ENCODE measurements at places on chromosomes 11 and 22.

DNA sequence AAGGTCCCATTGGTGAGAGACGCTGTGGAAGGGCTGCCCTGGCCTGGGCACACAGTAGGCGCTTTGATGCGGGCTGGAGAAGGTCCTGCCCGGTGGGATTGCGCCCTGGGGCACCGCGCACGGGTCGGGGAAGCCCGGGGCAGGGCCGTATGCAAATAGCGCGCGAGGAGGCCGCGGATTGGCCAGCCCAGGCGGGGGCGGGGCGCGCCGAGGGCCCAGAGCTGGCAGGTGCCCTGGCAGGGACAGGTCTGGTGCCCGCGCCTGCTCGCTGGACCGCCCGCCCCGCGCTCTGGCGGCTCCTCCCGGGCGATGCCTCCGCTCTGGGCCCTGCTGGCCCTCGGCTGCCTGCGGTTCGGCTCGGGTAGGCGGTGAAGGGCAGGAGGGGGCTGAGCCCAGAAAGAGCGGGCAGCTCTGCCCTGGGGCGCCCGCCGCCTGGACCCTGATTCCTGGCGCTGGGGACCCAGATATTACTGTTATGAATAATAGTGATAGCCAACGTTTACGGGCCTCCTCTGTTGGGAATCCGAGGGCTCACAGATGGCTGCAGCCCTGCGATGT is at the start of gene UPK3A:
Gene UPK3A, plus strand, starts transcription at position 245 of the 558 bp plus-strand sequence. Its CDS starts 65 bp downstream, at position 310.
- no peaks in the 10 kb centered on the region for H3K27me3 ChIP-seq
- H3K4me3 ChIP-seq, result peak within 1 kb of the TSS; percentile 62
- no peaks in the 10 kb centered on the region for H3K4me1 ChIP-seq

DNA sequence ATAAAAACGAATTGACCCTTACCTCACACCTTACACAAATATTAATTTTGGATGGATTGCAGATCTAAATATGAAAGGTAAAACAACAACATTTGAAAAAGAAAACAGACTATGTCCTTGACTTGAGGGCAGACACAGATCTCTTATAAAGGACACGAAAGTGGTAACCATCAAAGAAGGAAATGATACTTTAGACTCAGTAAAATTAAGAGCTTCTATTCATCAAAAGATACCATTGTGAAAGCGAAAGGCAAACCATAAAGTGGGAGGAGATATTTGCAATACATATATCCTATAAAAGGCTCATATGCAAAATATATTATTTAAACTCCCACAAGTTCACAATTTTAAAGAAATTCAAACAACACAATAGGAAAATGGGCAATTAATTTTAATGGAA is 5.0 kb downstream of the HEPACAM start:
- H3K4me3 ChIP-seq, result no peak overlapping the region
- H3K36me3 ChIP-seq, result no peaks in the 10 kb centered on the region
- H3K27me3 ChIP-seq, result no peaks in the 10 kb centered on the region
- H3K4me1 ChIP-seq, result no peaks in the 10 kb centered on the region
- DNase-seq, result no peak

GRCh38 chr11:47886096-47886495 is 37.9 kb upstream of the NUP160 start:
- no peaks in the 10 kb centered on the region for H3K27me3 ChIP-seq
- H3K4me1 ChIP-seq, result no peaks in the 10 kb centered on the region
- DNase-seq, result peak; percentile 39
- no peaks in the 10 kb centered on the region for H3K36me3 ChIP-seq

DNA sequence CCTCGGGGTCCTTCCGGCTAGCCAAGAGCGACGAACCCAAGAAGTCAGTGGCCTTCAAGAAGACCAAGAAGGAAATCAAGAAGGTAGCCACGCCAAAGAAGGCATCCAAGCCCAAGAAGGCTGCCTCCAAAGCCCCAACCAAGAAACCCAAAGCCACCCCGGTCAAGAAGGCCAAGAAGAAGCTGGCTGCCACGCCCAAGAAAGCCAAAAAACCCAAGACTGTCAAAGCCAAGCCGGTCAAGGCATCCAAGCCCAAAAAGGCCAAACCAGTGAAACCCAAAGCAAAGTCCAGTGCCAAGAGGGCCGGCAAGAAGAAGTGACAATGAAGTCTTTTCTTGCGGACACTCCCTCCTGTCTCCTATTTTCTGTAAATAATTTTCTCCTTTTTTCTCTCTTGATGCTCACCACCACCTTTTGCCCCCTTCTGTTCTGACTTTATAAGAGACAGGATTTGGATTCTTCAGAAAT is 1.9 kb upstream of the GCAT start:
- H3K4me3 ChIP-seq, result peak overlapping the region; percentile 83
- H3K27ac ChIP-seq, result peak overlapping the region; percentile 92
- no peak for DNase-seq
- no peaks in the 10 kb centered on the region for H3K27me3 ChIP-seq
- H3K4me1 ChIP-seq, result peaks cover 10% of the 10 kb centered on the region
- H3K36me3 ChIP-seq, result no peaks in the 10 kb centered on the region

GRCh38 chr11:117588166-117588810 is 208.7 kb downstream of the DSCAML1 start:
- no peak overlapping the region for H3K4me3 ChIP-seq
- peaks cover 26% of the 10 kb centered on the region for H3K27me3 ChIP-seq
- no peak overlapping the region for H3K27ac ChIP-seq
- no peaks in the 10 kb centered on the region for H3K4me1 ChIP-seq

- H3K27me3 ChIP-seq, result no peaks in the 10 kb centered on the region
- no peak overlapping the region for H3K27ac ChIP-seq
- peak; percentile 44 for DNase-seq
- H3K36me3 ChIP-seq, result no peaks in the 10 kb centered on the region
Measured at GRCh38 chr22:23831781-23832180, 7.0 kb downstream of the DERL3 start.

DNA sequence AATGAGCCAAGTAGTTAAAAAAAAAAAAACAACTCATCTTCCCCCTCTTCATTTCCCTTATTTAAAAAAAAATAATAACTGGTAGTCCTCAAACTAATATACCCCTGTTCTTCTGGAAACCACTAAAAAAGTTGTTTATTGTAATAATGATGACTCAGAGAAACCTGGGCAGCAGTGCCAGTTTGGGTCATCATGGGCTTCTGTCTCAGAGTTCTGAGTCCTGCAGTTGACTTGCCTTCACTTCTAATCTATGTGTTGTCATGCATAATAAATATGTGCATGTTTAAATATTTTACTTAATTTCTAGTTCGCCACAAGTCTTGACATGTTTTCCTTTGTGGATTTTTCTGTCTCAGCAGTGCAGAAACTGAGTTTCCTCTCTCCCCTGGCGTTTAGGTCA is 46.8 kb downstream of the PPP2R1B start:
- no peak for DNase-seq
- H3K27me3 ChIP-seq, result no peaks in the 10 kb centered on the region
- H3K27ac ChIP-seq, result peak overlapping the region; percentile 77
- no peak overlapping the region for H3K4me3 ChIP-seq
- H3K36me3 ChIP-seq, result peaks cover 2% of the 10 kb centered on the region
- H3K4me1 ChIP-seq, result peaks cover 13% of the 10 kb centered on the region

- H3K27me3 ChIP-seq, result no peaks in the 10 kb centered on the region
- no peaks in the 10 kb centered on the region for H3K4me1 ChIP-seq
- H3K4me3 ChIP-seq, result no peak overlapping the region
- no peak overlapping the region for H3K27ac ChIP-seq
- H3K36me3 ChIP-seq, result no peaks in the 10 kb centered on the region
- no peak for DNase-seq
Measured at GRCh38 chr11:106286881-106287504, 209.5 kb downstream of the AASDHPPT start.

GRCh38 chr22:27127911-27128310 is 470.5 kb downstream of the MIAT start:
- H3K27me3 ChIP-seq, result peaks cover 3% of the 10 kb centered on the region
- H3K36me3 ChIP-seq, result no peaks in the 10 kb centered on the region
- H3K27ac ChIP-seq, result no peak overlapping the region
- H3K4me1 ChIP-seq, result no peaks in the 10 kb centered on the region

- H3K4me1 ChIP-seq, result peaks cover 6% of the 10 kb centered on the region
- no peaks in the 10 kb centered on the region for H3K36me3 ChIP-seq
- H3K27ac ChIP-seq, result no peak overlapping the region
- H3K27me3 ChIP-seq, result peaks cover 5% of the 10 kb centered on the region
Measured at GRCh38 chr11:134014511-134014910, 54.4 kb upstream of the JAM3 start.

DNA sequence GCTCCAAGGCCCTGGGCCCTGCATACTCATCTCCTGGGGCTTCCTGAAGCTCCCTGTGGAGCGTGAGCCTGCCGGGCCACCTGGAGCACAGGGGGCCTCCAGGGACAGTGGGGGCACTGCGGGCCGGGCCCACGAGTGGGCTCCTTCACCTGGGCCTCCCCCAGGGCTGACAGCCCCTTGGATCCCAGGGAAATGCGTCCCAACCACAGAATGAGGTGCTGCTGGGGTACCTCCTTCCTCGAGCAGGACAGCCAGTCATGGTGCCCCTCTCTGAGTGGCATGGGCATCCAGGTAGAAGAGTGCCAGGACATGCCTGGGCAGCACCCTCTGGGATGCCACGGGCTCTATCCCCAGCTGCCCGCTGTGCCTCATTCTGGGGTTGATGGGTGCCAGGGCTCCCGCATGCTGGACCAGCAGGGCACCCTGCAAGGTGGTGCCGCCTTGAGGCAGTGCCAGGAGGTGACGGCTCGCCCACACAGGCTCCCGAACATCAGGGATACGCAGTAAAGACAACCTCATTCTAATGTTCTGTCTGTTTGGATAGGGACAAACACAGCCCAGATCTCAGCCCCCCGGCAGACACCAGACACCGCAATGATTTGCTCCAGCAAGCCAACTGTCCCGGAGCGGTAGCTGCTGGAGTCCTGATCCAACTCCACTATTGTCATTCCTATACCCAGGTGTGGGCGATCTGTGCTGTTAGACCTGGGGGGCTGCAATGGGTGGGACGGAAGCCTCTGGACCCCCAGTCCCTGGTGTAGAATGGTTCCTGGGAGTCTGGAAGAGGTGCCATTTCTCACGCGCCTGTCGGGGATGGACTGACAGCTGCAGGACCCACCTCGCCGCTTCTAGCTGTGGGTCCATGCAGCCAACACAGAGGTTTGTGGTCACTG is 25.8 kb downstream of the KRTAP5-5 start:
- H3K27ac ChIP-seq, result no peak overlapping the region
- no peaks in the 10 kb centered on the region for H3K4me1 ChIP-seq
- no peak for DNase-seq
- no peaks in the 10 kb centered on the region for H3K36me3 ChIP-seq
- H3K27me3 ChIP-seq, result peaks cover 3% of the 10 kb centered on the region

DNA sequence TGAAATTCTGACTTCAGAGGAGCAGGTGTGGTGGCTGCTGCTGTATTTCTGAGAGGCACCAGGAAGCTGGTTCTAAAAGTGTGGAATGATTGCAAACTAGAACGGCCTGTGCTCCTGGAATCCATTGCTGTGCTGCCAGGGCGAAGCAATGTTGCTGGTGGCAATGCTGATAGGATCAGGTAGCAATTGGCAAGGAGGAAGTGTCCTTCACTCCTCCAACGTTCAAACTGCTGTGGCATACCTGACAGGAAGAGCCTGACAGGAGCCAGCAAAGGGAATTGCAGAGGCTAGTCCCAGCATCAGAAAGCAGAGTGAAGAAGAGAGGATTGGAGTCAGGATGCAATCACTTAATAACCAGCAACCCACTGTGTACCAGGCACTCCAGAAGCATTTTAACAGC is 118.2 kb downstream of the FAR1 start:
- no peak overlapping the region for H3K4me3 ChIP-seq
- H3K27ac ChIP-seq, result no peak overlapping the region

DNA sequence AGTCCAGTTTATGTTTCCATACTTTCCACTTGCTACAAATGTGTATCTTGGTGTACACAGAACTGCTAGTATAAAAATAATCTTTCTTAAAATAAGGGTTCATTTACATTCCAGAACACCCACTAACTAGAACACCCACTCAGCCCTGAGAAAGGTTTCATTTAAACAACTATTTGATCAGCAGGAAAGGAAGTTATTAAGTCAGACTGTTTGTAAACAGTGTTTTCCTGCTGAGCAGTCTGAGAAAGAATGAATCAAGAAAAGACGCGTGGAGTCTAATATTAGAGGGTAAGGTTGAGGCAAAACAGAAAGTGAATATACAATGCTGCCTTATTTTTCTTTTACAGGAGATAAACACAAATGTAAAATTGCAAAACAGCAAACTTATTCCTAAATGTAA is 32.7 kb downstream of the NARS2 start:
- no peak for DNase-seq
- H3K27ac ChIP-seq, result no peak overlapping the region
- H3K36me3 ChIP-seq, result no peaks in the 10 kb centered on the region
- no peak overlapping the region for H3K4me3 ChIP-seq
- H3K4me1 ChIP-seq, result no peaks in the 10 kb centered on the region
- no peaks in the 10 kb centered on the region for H3K27me3 ChIP-seq

GRCh38 chr11:65549096-65549495 is 9.1 kb downstream of the LTBP3 start:
- H3K4me1 ChIP-seq, result peaks cover 5% of the 10 kb centered on the region
- no peak overlapping the region for H3K27ac ChIP-seq
- H3K36me3 ChIP-seq, result peaks cover 75% of the 10 kb centered on the region
- no peak for DNase-seq
- H3K4me3 ChIP-seq, result no peak overlapping the region

DNA sequence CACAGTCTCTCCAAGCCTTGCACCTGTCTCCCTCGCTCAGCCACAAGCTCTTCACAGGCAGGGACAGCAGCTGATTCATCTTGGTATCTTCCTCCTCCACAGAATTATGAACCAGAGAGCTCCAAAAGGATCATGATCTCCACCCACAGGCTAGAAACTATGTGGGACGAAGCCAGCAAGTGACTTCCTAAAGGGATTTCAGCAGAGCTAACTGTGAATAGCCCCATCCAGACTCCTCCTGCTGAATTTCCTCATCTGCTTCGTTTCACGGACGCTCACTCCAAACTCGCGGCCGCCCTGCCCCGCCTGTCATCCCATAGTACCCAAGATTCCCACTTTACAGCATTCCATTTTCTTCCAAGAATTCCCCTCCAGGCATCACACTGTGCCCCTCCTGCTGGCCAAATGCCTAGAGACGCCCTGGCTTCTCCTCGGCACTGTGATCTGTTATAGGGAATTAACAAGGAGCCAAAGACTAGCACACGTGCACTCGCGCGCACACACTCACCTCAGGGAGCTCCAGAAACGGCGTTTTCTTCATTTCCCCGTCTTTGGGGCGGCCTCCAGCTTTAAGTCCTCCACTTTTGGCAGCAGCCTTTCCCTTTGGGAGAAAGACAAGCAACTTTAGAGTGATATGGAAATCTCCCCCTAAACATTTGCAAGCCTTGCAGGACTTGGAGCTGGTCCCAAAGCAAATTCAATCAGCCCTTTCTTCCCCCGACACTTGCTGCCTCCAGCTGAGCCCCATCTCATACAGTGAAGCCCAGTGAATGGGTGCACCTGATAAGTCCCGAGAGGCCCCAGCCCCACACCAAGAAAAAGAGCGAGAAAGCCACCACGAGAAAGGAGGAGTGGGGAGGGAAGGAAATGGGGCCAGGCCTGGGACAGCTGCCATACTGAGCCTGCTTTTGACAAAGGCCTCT is 35.5 kb downstream of the SPATA19 start:
- no peak for DNase-seq
- no peak overlapping the region for H3K27ac ChIP-seq
- H3K27me3 ChIP-seq, result no peaks in the 10 kb centered on the region
- H3K36me3 ChIP-seq, result no peaks in the 10 kb centered on the region

GRCh38 chr22:19394274-19395050 is 37.1 kb downstream of the HIRA start:
- DNase-seq, result no peak
- H3K36me3 ChIP-seq, result peaks cover 87% of the 10 kb centered on the region
- no peaks in the 10 kb centered on the region for H3K27me3 ChIP-seq
- H3K4me1 ChIP-seq, result peaks cover 6% of the 10 kb centered on the region
- no peak overlapping the region for H3K4me3 ChIP-seq
